Gastrocnemius medialis (tissue), 4 donors: ENCODE measurements at places on chromosomes 1 and 21.

DNA sequence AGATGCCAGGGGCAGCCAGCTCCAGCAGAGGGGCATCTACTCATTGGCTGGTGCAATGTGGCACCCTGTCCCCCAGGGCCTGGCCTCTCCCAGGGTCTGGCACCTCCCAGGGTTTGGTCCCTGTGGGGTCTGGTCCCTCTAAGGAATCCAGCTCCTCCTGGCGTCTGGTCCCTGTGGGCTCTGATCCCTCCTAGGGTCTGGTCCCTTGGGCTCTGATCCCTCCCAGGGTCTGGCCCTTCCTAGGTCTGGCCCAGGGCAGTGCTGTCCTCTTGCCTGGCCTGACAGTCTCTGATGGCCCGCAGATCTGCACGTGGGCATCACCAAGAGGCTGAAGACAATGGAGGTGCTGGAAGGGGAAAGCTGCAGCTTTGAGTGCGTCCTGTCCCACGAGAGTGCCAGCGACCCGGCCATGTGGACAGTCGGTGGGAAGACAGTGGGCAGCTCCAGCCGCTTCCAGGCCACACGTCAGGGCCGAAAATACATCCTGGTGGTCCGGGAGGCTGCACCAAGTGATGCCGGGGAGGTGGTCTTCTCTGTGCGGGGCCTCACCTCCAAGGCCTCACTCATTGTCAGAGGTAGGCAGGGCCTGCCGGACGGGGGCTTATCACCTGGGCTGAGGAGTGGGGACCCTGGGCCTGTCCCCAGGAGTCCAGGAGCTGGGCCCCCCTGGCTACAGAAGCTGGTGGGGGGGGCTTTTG lies 73.9 kb downstream of the OBSCN start:
- DNase-seq = no peak

- DNase-seq = no peak
Observed at GRCh38 chr1:63971557-63971956, 197.7 kb downstream of the ROR1 start.

DNA sequence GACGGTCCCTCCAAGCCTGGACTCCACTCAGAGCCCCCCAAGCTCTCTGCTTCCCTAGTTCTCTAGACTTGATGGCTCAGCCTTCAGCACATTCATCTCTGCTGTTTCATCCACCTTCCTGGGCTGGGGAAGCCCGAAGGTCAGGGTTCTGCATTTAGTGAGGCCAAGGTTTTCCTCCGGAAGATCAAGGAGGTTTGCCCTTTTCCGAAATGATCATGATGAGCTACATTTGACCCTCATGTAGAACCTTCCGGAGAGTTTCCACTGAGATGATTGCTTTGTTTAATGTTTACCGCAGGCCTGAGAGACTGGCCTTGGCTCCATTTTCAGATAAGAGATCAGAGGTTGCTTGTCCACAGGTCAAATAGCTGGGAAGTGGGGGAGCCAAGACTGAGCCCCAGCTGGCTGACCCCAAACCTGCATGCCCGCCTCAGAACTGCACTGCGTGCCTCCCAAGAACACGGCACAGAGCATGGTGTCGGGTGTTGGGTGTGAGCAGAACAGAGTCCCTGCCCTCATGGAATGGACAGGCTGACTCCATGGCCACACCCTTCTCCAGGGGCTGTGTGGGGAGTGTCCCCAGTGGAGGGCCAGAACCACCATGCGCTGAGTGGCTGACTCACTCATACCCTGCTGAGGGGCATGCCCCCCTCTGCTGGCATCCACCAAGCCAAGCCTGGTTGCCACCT lies 200.8 kb upstream of the TMEM51 start:
- DNase-seq = no peak

- DNase-seq = no peak
Observed at GRCh38 chr1:114218361-114219171, 64.9 kb upstream of the SYT6 start.

DNA sequence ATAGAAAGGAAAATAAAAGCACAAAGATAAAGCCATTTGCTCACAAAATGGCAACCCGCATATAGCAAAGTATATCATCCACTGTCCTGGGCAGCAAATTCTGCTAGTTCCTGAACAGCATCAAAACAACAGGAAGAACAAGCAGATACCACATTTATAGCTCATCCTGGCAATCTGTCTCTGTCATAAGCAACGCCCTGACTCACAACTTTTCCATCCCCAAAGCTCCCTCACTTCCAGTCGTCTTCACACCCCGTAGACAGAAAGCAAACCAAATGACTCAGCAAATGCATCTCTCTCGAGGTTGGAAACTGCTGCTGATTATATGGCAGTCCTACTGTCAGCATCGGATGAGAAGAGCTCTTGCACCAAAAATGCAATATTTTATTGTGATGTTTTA lies 65.8 kb downstream of the AK5 start:
- DNase-seq = no peak

- no peak for DNase-seq
Observed at GRCh38 chr21:25176637-25177412, 430.5 kb downstream of the MRPL39 start.

DNA sequence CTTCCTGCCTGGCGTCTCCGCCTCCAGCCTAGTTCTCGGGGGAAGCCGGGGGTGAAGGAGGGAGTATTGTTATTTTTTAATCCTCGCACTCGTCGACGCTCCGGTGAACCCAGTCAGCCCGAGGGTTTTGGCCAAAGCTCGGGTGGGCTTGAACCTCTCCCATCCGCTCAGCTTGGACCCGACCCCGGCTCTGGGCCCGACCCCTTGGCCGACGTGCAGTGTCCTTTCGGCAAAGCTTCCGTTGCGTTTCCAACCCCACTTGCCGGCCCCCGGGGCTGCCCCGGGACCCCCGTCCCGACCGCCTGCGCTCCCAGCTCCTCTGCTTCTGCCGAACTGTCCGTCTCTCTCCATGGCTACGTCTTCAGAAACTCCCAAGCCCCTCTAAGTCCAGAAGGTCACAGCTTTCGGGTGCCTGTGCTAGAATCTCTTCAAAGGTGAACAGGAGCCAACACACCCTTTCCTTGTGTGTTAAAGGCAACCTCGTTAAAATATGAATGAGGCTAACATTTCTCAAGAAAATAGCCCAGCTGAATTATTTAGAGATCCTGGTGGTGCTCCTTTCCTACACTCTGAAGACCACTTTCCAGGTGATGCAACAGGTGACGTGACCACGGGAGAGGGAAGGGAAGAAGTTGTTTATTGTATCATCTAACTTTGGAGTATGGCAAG lies 647 bp downstream of the DESI2 start:
- no peak for DNase-seq

GRCh38 chr1:248884632-248885295 lies 21.3 kb upstream of the PGBD2 start:
- DNase-seq = no peak

DNA sequence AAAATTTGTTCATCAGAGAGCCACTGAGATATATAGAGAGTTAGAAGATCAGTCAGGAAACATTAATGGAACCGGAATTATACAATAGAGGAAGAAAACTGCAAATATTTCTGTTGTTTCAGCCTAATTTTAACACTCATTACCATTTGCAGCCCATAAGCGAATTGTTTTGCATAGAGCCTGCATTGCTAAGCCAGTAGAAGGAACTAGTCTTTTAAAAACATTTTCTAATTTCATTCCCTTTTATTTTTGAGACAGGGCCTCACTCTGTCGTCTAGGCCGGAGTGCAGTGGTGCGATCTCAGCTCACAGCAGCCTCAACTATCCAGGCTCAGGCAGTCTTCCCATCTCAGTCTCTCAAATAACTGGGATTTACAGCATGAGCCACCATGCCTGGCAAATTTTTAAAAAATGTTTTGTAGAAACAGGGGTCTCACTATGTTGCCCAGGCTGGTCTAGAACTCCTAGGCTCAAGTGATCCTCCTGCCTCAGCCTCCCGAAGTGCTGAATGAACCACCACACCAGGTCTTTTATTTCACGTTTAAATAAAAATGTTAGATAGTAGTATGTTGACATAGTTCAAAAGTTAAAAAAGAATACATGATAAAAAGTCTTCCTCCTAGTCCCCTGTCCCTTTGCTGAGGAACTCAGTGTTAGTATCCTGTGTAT lies 25.3 kb downstream of the MPZL1 start:
- no peak for DNase-seq

- no peak for DNase-seq
Observed at GRCh38 chr1:45722809-45723208, 27.6 kb downstream of the IPP start.

GRCh38 chr1:184854496-184855140 lies 100.0 kb upstream of the EDEM3 start:
- no peak for DNase-seq

- DNase-seq = no peak
Observed at GRCh38 chr1:90925928-90926869, 95.6 kb downstream of the ZNF644 start.

DNA sequence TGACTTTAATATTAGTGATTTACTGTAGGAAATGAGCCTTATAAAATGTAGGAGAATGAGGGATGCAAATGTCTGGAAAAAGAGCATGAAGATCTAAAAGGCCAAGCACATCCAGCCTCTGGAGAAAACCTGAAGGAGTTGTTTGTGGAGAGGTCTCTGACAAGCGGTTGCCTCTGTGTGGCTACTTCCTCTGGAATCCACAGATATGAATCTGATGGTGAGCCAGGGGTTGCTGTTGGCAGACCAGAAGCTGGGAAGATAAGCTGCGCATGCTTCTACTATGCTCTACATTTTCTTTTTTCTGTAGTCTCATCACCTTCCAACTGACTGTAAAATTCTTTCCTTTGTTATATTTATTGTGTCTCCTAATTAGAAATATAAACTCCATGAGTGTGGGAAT lies 248.6 kb downstream of the OLFM3 start:
- no peak for DNase-seq

DNA sequence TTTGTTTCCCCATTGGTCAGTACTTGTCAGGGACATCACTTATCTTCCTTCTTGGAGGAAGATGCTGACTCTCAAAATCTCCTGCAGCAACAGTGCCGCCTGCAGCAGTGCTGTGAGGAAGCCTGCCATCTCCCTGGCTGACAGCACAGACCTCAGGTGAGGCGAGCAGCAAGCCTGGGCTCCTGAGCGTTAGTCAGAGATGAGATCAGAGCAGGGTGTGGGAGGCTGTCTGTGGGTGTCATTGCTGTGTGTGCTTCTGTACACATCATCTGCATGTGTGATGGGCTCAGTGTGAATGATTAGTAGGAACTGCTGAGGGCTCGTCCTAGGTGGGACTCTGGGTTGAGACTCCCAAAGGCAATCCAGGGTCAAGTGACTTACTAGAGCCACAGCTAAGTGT lies 6.1 kb downstream of the STRIP1 start:
- no peak for DNase-seq

DNA sequence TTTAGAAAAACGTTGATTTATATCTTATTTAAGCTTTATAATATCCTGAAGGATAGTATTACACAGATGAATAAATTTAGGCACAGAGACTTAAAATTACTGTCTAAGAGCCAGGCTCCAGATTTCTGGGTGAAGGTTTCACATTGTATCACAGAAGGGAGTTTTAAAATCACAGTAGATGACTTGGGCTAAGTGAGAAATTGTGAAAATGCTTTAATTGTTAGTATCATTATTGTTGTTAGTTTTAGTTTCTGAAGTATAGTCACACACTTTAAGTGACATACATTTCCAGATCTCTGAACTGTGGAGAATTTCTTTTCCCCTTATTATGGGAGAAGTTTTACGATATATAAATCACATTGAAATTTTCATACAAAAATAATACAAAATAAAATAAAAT lies 83.5 kb downstream of the NDUFS5 start:
- DNase-seq = no peak

DNA sequence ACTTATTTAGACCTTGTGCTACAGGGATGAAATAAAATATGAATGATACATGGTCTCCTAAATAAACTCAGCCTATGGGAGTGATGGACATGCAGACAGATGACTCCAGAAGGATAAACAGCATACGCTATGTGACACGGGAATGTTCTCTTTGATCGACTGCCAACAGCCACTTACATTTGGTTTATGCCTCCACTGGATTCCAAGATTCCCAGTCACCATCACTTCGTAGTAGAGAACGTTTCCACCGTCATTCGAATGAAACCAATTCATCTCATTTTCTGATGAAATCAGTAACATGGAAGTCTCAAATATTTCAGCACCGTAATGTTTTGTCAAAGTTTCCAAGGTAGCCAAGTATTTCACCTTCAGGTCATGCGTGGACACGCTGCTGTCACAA lies 99.7 kb downstream of the JAK1 start:
- no peak for DNase-seq

- no peak for DNase-seq
Observed at GRCh38 chr1:62989497-62989896, 205.6 kb downstream of the ATG4C start.

GRCh38 chr1:228174482-228175315 lies 9.1 kb downstream of the IBA57 start:
- peak; percentile 59 for DNase-seq

DNA sequence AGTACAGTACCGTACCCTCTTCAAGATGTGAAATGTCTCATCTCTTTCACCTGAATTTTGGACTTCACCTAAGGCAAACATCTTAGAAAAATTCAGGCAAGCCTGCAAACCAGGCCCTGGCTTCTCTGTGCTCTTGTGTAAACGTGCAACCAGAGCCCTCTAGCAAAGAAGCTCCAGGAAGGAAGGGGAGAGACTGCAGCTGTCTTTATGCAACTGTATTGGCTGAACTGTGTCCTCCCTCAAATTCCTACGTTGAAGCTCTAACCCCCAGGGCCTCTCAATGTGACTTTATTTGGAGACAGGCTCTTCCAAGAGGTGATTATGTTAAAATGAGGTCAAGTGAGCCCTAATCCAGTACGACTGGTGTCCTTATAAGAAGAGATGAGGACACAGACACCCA lies 60.3 kb downstream of the SLC45A1 start:
- peak; percentile 76 for DNase-seq

- no peak for DNase-seq
Observed at GRCh38 chr1:157704878-157705277, 4.3 kb upstream of the FCRL3 start.

GRCh38 chr1:27416387-27417111 lies 24.1 kb downstream of the GPR3 start:
- no peak for DNase-seq

- no peak for DNase-seq
Observed at GRCh38 chr1:46041974-46042373, 90.5 kb downstream of the PIK3R3 start.

- no peak for DNase-seq
Observed at GRCh38 chr1:92707709-92708108, 77.2 kb downstream of the EVI5 start.

- DNase-seq = peak; percentile 57
Observed at GRCh38 chr1:103525114-103525606, 339 bp upstream of the RNPC3 start.

GRCh38 chr1:228279722-228280105 lies 71.9 kb downstream of the OBSCN start:
- DNase-seq = peak; percentile 17

GRCh38 chr21:25708467-25709065 lies 26.1 kb downstream of the ATP5PF start:
- no peak for DNase-seq
